ENCODE measurements at places on chromosomes 7 and 10.

DNA sequence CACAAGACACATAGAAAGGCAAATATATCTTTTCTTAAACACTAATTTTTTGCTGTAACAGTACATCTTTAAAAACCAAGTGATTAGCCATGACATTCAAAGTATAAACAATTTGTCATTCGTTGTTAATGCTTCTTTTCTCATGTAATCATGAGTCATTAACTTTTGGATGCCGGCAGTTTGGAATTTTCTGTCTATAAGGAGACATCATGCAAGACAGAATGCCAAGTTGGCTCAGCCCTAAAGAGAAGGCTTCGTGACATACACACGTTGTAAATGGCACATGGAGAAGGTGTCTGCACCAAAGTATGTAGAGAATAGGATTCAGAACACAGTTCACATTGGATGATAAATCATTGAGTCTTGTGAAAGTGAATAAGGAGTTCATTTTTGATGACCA lies 35.9 kb downstream of the CCDC3 start:
- ATAC-seq, result no peak

- ATAC-seq, result peak; percentile 67
Observed at GRCh38 chr10:132142396-132143161, 44.2 kb upstream of the DPYSL4 start.

DNA sequence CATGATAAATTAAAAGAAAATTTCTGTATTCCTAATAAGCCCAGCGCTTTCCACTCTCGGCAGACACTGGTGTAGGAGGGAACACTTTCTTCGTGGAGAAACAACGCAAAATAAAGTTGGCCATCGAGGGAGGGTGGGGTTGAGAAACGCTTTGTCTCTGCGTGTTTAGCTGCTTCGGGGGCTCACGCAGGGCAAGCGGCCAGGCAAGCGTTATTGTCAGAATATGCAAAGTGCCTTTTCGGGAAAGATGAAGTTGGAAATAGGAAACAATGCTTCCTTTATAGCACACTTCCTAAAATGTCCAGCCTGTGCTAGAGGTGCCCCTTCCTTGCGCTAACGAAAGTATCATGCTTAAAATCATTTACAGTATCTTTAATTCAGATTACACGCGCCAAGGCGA lies 1.9 kb upstream of the EBF3 start:
- no peak for ATAC-seq

DNA sequence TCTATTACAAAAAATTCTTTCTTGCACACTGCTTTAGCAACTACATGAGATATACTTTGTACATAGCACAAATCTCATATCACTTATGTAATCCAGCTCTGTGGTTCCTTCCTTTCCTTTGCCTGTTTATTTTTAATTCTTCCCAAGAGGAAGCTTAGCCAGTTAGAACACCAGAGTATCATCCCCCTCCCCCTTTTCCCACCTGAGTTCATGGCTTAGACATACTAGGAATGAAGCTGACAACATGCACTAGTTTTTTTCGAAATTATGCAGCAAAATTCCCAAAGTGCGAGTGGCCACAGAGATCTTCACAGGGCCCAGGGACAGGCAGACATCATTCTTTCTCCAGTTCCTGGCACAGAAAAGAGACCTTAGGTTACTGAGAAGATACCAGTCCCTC lies 17.8 kb downstream of the CAV1 start:
- no peak for ATAC-seq

DNA sequence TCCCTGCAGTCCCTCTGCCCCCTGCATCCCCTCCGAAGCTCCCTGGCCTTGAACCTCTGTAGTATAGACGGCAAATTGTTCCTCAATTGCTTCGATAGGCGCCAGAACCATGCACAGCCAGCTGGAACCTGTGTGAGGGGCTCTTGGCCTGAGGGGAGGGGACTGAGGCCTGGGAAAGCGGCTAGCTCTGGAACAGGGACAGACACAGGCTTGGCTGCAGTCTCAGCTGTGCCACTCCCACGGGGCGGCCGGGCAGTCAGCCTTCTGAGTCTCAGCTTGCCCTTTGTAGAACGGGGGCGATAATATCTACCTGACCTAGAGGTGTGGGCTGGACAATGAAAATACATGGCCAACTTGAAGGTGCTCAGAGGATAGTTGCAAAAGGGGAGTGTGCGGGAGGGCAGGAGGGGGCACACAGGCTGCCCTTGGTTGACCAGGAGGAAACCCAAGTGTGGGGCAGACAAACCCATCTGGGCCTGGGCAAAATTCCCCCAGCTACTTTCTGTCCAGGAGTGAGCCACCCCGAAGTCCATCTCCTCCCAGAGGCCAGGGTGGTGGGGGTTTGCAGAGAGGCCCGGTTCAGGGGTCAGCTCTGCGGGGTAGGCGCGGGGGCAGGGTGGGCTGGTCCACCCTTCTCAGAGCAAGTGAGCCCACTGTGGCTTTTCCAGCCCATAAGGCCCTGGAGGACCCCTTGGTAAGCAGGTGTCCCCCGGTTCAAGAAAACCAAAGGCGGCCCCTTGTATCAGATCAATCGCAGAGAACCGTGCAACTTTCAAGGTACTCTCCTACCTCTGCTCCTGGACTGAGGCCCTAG lies 4.6 kb downstream of the CRYGN start:
- no peak for ATAC-seq

GRCh38 chr7:4265066-4265465 lies 417.0 kb upstream of the FOXK1 start:
- ATAC-seq, result peak; percentile 7

DNA sequence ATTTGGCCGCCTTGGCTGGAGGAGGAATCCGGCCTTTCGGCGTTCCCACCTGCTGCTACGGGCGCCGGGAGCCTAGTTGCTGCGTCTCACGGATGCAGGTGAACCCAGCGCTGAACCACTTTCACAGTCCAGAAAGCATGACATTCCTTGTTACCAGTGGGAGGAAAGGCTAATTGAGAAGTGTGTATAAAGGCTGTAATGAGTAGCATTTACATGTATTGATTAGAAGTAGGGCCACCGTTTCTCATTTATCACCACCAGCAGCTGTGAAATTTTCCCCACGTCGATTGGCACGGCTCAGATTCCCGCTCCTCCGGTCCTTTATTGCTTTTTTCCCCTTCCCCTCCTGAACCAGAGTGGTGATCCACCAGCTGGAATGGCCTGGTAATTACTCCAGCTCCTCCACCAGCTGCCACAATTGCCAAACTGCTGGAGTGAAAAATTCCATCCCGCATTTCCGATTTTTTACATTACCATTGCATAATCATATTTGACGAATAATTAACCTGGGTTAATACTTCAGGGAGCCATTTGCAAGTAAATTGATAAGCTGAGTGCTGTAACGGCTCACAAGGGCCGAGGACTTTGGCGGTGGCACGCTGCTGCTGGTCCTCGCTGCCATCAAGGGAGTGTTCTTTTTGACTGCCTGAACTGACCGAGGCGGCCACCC lies 153.3 kb downstream of the POU6F2 start:
- ATAC-seq, result no peak

DNA sequence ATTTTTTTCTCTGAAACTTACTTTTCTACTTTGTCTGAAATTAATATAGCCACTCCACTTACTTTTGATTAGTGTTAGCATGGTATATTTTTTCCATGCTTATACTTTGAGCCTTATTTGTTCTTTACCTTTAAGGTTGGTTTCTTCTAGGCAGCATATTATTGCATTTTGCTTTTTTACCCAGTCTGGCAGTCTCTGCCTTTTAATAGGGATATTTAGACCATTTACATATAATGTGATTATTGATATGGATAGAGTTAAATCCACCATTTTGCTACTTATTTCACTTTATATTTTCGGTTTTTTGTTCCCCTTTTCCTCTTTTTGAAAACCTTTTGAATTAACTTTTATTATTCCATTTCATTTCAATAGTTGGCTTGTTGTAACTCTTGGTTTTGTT lies 30.3 kb downstream of the CYP26A1 start:
- ATAC-seq, result no peak

- ATAC-seq, result no peak
Observed at GRCh38 chr10:74644738-74645137, 181.7 kb upstream of the KAT6B start.

GRCh38 chr7:38932509-38933168 lies 23.6 kb upstream of the VPS41 start:
- ATAC-seq, result no peak

DNA sequence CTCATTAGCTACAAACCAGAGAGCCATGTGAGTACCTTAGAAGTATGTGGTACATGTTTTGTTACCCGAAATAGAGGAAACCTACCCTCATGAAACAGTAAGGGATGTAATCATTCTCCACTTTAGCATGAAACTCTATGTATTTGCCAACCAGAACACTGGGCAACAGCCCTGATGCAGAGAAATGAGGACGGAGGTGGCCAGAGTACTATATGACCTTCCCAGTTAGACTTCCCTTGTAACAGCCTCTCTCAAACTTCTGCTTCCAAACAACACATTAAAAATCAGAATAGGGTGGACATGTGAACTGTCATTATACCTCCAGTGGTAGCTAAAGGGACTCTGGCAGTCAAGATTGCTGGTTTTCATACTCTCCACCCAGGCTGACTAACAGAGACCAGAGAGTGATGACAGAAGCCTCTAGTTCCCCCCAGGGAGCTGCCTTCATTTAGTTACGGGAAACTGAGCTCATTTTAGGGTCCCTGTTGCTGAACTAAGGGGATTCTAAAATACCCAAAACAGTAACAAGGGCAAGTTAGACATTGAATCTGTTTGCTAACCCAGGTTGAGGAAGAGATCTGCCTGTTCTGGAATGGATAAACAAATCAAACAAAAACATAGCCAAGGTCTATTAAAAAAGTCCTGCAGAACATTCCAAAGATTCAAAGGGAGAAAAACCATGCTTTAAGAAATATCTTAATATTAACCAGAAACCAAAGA lies 83.1 kb downstream of the VPS41 start:
- peak; percentile 58 for ATAC-seq

DNA sequence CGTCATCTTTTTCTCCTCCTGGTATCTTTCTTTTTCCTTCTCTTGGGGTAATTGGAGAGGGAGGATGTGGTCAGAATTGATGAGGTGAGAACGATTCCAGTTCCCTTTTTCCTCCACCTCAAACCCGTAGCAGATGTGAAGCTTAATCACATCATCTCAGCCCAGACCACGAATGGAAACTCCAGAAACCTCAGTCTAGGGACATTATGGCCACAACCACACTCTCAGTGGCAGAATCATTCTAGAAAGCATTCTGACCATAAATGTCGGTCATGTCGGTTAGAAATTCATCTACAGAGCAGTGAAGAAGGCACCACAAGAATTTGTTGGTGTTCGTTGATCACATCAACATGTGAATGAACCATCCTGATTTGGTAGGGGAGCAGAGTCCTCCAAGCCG lies 78.7 kb downstream of the GATA3 start:
- ATAC-seq, result no peak

DNA sequence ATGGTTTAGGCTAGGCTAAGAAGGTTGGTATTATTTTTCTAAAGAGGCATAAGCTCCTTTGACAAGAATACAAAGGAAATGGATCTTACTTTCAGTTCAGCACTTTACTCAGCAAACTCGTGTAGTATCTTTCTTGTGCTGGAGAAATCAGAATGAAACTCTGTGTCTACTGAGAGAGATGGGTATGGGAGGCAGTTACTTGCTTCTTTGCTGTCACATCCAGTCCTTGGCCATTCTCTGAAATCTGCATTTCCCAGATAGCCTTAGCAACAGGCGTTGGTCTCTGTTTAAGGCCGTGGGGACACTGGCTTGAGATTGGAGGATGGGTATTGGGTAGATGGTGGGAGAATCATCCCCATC lies 180.5 kb downstream of the NRP1 start:
- no peak for ATAC-seq

DNA sequence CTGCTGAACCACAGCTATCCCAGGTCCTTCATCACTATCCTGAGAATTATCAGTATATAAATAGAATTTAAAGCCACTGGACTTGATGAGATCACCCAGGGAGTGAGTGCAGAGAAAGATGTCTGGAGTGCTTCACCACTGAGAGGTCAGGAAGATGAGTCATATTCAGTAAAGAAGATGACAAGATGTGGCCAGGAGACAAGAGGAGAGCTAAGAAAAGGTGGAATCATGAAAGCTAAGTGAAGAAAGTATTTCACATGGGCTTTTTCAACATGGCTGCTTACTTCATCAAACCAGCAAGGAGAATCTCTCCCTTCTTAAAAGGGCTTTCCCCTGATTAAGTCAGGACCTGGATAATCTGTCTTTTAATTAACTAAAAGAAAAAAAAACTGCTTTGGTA lies 9.1 kb upstream of the PRKAR2B start:
- ATAC-seq, result no peak

GRCh38 chr7:36490419-36490830 lies 100.8 kb downstream of the ANLN start:
- no peak for ATAC-seq

GRCh38 chr7:106480616-106481031 lies 180.3 kb downstream of the CCDC71L start:
- no peak for ATAC-seq

- ATAC-seq, result no peak
Observed at GRCh38 chr7:34438436-34438835, 219.6 kb upstream of the NPSR1 start.

DNA sequence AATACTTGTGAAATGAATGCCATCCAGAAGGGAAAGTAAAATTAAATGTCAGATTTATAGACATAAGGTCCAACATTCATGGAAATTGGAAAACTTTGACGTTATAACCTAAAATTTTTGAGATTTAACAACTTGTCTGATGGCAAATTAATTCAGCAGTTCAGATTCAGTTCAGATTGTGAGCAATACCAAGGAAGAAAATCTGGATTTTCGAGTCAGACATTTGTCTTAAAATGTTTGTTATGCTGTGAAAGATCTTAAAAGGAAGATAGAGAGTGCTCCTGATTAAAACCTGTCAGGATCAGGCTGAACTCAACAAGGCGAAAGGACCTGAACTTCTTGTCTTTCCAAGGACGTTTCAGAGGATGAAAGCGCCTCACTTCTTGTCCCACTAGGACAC lies 320.9 kb downstream of the PAXIP1 start:
- ATAC-seq, result no peak

GRCh38 chr10:24331457-24331856 lies 122.5 kb downstream of the KIAA1217 start:
- ATAC-seq, result no peak

- ATAC-seq, result no peak
Observed at GRCh38 chr10:43253461-43254198, 13.2 kb downstream of the RASGEF1A start.

GRCh38 chr7:48868916-48869315 lies 55.4 kb upstream of the CDC14C start:
- no peak for ATAC-seq

DNA sequence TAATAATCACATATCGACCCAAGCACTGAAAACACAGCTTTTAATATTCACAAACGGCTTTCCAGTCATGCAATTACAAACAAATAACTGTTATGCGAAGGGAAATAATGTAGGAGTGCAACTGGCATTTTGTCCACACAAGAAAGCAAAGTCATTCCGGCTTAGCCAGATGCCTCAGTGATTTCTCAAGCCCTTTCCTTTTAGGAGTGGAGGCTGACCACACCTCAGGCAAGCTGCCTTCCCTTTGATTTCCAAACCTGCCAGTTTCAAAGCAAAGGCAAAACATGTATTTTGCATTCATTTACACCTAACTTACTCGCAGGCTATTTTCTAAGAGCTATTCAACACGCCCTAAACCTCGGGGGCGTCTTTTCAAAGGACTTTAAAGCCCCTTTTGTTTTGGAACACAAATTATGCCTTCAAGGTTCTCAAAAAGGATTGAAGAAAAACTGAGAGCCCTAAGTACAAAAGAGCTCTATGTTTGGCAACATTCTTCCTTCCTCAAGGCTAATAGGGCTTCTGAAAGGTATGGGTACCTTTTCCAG lies 109.6 kb downstream of the CPXM2 start:
- no peak for ATAC-seq
